Suppressor macrophage treated with lipopolysaccharide for 4 hours (primary cell): ENCODE measurements at places on chromosomes 13 and 19.

GRCh38 chr19:31339411-31339810, 9.8 kb downstream of the TSHZ3 start:
- peak; percentile 59 for DNase-seq

DNA sequence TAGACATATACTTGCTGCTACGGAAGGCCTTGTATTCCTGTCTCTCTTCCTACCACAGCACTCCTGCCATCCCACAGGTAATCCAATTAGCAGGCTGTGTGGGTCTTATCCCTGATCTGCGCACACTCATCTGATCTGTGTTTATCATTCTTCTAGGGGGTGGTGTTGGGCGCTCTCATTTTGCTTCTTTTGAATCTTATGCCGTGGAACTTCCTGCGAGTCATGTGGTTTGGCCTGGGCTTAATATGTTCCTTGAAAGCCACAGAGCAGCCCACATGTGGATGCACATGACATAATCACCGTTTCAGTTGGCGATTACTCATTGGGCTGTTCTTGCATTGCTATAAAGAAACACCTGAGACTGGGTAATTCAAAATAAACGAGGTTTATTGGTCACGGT, 7.5 kb downstream of the RASA3 start:
- DNase-seq, result peak; percentile 63

GRCh38 chr13:42981853-42982252, 10.2 kb downstream of the EPSTI1 start:
- no peak for DNase-seq

GRCh38 chr19:45446295-45446694, 21.5 kb upstream of the FOSB start:
- DNase-seq, result peak; percentile 52

DNA sequence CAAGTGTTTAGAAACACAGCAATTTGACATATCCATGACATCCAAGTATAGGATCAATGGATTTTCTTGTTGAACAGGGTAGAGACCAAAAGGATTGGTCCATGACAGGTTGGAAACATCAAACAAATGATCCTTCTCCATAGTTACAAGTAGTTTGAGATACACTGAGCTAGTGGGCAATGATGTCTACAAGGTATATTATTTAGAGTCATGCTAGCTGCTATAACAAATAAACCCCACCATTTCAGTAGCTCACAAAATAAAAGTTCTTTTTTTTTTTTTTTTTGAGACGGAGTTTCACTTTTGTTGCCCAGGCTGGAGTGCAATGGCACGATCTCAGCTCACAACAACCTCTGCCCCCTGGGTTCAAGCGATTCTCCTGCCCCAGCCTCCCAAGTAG, 4.9 kb upstream of the HAUS5 start:
- no peak for DNase-seq

DNA sequence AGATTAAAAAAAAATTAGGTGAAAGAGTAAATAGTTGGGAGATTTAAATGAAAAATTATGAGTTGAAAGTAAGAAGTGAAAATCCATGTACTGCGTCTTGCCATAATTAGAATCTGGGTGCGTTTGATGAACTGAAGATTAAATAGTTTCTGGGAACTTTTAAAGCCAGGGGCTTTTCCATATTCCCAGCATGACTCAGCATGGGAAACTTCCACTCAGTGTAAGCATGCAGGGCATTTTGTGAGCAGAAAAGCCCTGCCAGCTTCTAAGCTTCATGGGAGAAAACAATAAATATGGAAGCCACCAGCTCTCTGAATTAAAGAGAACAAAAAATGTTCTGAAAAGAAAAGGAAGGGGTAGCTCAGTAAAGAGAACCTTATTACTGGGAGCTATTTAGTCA, 62.0 kb upstream of the EDNRB start:
- DNase-seq, result peak; percentile 4

- no peak for DNase-seq
Measured at GRCh38 chr13:35333157-35333556, 143.3 kb downstream of the MAB21L1 start.

DNA sequence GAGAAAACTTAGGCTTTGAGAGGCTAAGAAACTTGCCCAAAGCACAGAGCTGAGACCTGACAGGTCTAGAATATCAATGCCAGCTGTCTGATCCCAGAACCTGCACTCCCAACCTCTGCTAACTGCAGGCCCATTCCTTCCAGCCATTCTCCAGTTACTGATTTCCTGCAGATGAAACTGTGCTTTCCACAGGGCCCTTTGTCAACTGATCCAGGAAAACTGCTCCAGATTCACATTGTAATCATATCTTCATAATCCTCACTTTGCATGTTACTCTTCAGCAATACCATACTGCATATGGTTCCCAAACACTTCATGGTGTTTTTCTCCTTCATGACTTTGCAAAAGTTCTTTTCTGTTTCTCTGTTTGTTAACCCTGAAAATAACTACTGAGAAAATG, 100.6 kb downstream of the RAP2A start:
- DNase-seq, result no peak

- DNase-seq, result no peak
Measured at GRCh38 chr13:105587786-105588185, 947.7 kb downstream of the EFNB2 start.

DNA sequence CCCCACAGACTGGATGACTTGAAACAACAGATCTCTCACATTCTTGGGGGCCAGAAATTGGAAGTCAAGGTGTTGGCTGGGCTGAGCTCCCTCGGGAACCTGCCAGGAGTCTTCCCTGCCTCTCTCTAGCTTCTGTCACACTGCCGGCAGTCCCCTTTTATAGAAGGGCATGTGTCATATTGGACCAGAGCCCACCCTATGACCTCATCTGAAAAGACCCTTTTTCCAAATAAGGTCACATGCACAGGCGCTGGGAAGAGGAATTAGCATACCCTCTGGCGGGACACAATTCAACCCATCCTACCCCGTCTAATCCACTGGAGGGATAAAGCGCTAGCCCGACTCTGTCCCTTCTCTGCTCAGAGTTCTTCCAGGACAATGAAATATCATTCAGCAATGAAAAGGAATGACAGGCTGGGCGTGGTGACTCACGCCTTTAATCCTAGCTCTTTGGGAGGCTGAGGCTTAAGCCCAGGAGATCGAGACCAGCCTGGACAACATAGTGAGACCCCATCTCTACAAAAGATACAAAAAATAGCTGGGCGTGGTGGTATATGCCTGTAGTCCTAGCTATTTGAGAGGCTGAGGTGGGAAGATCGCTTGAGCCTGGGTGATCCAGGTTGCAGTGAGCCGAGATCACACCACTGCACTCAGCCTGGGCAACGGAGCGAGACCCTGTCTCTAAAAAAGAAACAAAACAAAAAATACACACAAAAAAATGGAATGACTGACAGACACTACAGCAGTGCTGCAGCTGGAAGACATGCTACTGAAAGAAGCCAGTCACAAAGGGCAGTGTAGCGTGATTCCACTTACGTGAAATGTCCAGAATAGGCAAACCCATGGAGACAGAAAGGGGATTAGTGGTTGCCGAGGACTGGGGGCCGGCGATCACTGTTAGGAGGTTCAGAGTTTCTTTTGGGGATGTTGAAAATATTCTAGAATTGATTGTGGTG, 28.5 kb downstream of the MEIS3 start:
- no peak for DNase-seq

- no peak for DNase-seq
Measured at GRCh38 chr13:99688776-99689175, 187.5 kb downstream of the TM9SF2 start.

- DNase-seq, result no peak
Measured at GRCh38 chr13:104764600-104764999, 1698.4 kb upstream of the SLC10A2 start.

DNA sequence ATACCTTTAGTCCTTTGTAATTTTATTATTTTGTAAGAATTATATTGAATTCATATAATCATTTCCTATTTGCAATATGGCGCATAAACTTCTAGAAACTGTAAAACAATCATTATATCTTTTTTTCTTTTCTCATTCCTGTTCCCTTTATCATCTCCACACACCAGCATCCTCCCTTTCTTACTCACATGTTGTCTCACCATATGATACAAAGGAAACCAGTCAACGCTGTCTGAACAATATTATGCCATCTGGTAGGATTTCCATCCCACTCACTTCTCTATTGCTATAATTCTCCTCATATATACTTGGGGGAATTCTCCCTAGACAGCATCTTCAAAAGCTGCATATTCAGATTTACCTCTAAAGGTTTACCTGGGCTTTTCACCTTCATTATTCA, 389.8 kb downstream of the NDFIP2 start:
- DNase-seq, result no peak

DNA sequence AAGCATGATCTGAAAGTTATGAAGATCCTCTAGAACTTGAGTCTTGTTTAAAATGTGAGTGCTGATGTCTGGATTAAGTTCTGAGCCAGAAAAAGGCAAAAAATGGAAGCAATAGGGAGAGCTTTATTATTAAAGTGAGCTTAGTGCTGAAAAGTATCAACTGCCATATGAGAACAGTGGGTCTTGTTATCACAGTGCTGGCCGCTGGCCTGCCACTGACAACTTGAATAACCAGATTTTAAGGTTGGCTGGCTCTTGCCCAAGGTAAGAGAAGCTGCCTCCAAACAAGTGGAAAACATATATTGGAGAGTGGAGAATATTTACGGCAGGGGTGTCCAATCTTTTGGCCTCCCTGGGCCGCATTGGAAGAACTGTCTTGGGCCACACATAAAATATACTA, 33.9 kb downstream of the NUFIP1 start:
- DNase-seq, result no peak

GRCh38 chr19:492091-492531, 4.2 kb upstream of the MADCAM1 start:
- DNase-seq, result no peak

- DNase-seq, result no peak
Measured at GRCh38 chr13:52842441-52842840, 6.0 kb downstream of the PCDH8 start.

DNA sequence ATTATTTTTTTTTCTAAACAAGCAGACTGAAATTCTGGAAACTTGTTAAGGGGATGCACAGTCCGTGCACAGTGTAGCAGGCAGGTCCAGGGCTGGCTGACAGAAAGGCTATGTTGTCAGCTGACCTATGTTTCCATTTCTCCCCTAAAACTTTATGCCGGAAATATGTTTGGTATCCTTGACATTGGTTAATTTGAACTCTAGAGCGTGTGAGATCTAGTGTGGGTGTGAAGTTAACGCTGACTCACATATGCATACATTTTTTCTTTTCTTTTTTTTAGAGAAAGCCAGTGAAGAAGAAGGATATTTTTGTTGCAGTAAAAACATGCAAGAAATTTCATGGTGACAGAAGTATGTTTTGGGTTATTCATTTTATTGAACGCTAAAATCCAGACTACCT, 76.6 kb downstream of the B3GLCT start:
- no peak for DNase-seq

DNA sequence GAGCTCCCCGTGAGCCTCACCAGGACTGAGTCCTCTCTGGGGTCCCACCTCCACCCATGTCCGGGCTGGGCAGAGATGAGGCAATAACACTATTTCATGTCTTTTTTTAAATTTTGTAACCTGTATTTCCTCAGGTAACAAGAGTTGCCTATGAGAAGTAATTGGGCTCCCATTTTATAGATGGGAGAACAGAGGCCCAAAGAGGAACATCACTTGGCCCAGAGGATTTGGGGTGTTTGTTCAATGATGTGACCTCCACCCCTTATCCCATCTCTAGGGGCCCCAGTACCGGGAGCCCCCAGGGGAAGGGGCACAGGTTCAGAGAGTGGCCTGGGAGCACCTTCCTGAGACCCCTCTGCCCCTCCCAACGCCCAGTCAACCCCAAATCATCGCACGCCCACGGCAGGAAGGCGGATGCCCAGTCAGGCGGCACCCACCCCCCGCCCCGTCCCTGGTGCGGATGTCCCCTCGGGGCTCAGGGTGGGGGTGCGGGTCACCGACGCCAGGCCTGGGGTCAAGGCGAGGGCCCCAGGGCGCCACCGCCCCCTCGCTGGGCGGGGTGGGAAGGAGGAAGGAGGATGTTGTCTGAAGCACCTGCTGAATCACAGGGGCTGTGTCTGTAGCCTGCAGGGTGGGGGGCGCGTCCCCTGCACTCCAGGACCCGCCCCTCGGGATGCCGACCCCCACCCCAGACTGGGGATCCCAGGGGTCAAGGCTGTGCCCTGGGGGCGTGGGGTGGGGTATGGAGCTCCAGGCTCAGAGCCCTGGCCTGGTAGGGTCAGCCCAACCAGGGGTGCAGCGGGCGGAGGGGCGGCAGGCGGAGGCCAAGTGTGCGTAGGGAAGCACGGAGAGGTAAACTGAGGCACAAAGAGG, 9.0 kb upstream of the CIRBP start:
- peak; percentile 53 for DNase-seq
